ENCODE measurements at places on chromosomes 2 and 18. TPM values are rescaled to one million over a fixed set of nuclear protein-coding genes. Genes with fewer than 3 reads are reported as not detected.

Gene RNU2-63P
- under 0.01 TPM for total RNA-seq

Gene MGAT4A
- 6.7 TPM for total RNA-seq

Gene UGT1A8
- under 0.01 TPM for total RNA-seq

Gene CDCA7
- total RNA-seq, result 19.9 TPM

Gene SNED1
- total RNA-seq, result 11.8 TPM

Gene SULT1C4
- total RNA-seq, result 9.4 TPM

Gene CCDC102B
- 3.2 TPM for total RNA-seq

Gene KIAA2012
- not detected for total RNA-seq

Gene CDH7
- 1.3 TPM for total RNA-seq

Gene SERPINB12
- not detected for total RNA-seq

Gene PARD6G
- under 0.01 TPM for total RNA-seq

Gene UPP2
- not detected for total RNA-seq

Gene SNRNP200
- total RNA-seq, result 149 TPM

Gene SCYGR4
- not detected for total RNA-seq

Gene SRBD1
- 22.1 TPM for total RNA-seq

Gene TDRD15
- total RNA-seq, result under 0.01 TPM

Gene RESP18
- total RNA-seq, result not detected

Gene HOXD8
- total RNA-seq, result not detected

Gene IL1RL2
- total RNA-seq, result not detected

Gene MSH2
- total RNA-seq, result 20.2 TPM

Gene C2orf72
- total RNA-seq, result not detected

Gene CPO
- total RNA-seq, result not detected

Gene RRM2
- 7.0 TPM for total RNA-seq

Gene EPG5
- total RNA-seq, result 28.3 TPM

Gene MYO7B
- 1.9 TPM for total RNA-seq

Gene CAMKMT
- total RNA-seq, result 3.8 TPM

Gene EPHA4
- total RNA-seq, result 0.27 TPM

Gene PTCD3
- 53.9 TPM for total RNA-seq

Gene SCN2A
- total RNA-seq, result under 0.01 TPM

Gene ARHGAP25
- 43.6 TPM for total RNA-seq
